ENCODE measurements at places on chromosomes 5 and 9. TPM values are rescaled to one million over a fixed set of nuclear protein-coding genes. Genes with fewer than 3 reads are reported as not detected.

DNA sequence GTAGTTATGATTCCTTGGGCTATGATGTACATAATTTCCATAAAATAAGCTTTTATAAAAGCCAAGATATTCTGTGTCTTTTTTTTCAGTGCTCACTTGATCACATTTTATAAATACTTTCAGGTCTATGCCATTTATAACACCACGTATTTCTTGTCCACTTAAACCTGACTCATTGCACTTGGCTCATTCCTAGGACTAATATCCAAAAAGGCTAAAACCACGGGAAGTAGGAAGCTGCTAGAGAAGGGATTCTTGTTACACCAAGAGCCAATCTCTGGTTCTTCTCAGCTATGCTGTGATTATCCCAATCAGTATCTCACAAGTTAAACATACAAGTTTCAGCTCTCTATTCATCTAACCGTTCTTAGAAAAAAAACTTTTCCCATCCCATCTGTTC lies 80.4 kb upstream of the CDH6 start:
- DNase-seq = no peak

- no peak for DNase-seq
These were observed 122.3 kb downstream of the SEMA5A start for GRCh38 chr5:9423571-9423970.

- no peak for DNase-seq
These were observed 44.7 kb upstream of the MYOT start for GRCh38 chr5:137822984-137823383.

DNA sequence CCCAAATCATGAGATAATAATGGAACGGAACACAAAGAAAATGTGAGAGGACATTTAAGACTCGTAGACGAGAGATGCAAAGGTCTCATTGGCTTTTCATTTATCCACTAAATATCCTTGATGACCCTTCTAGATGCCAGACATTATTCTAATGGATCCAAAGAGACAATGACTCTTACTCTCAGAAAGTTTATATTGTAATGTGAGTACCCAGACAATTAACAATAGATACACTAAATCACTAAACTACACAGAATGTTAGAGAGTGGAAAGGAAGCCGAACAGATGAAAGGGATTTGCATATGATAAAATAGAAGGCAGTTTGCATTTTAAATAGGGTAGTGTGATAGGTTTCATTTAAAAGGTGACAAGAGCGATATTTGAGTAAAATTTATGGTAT lies 973.3 kb downstream of the TAF11L14 start:
- no peak for DNase-seq

DNA sequence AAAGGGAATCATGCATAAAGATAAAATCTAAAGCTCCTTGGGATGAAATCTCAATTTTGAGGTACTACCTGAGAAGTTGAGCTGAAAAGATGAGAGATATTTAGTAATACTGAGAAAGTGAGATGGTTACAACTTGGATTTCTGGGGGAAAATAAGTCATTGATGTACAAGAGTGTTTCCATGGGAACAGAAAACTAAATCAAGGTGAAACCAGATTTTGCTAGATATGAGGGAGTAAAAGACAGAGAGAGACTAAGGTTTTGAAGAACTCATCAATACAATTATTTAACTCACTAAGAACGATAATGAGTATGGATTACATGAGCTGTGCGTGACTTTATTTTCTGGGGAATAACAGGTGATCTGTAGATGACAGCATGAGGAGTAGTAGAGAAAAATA lies 10.2 kb upstream of the ST8SIA4 start:
- no peak for DNase-seq

DNA sequence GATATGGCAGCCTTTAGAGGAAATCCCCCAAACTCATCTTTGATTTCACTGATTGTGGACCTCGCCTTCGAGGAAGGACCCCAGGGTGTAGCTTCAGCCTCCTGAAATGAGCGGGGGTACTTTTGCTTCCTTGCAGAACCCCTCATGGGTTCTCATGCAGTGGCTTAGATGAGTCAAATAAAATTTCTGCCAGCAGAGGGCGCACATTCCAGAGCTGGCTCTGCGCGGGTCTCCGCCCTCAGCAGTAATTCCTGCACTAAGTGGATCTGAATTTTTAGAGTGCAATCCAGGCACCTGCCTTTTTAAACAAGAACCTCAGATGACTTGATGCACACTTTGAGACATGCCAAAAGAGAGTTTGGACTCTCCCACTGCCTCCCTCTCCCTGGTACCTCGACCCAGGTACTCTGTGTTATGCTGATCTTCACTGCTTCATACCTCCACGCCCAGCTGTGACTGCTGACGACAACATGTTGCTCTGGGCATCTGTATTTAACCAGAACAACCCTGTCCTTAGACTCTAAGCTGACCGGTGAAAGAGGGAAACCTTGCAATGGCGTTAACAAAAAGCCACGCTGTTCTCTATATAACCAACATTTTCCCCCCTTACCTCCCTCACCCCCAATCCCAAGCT lies 7.3 kb downstream of the EGFLAM start:
- DNase-seq = peak; percentile 34

DNA sequence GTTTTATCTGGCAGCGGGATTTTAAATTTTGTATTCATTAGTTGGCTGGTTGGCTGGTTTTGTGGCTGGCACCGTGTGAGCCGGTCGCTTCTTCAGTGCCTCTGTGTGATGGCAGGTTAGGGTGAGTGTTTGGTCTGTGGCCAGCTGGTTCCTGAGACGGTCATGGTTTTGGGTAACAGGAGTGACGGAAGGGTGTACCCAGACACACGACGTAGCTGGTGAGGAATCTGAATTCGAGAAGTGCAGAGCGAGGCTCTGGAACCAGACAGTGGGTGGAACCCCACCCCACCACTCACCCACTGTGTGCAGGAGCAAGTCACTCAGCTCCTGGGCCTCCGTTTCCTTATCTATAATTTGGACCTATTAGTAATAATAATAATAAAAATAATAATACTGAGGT lies 2.7 kb downstream of the BTNL9 start:
- no peak for DNase-seq

DNA sequence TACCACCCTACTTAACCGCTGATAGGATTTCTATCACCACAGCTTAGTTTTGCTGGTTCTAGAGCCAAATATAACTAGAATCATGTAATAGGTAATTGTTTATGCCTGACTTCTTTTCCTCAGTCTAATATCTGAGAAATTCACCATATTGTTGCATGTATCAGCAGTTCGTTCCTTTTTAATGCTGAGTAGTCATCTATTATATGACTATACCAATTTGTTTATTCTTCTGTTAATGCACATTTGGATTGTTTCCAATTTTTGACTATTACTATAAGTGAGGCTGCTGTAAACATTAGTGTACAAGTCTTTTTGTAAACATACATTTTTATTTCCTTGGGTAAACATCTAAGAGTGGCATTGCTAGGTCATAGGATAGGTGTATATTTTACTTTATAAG lies 25.9 kb downstream of the CSNK1G3 start:
- no peak for DNase-seq

DNA sequence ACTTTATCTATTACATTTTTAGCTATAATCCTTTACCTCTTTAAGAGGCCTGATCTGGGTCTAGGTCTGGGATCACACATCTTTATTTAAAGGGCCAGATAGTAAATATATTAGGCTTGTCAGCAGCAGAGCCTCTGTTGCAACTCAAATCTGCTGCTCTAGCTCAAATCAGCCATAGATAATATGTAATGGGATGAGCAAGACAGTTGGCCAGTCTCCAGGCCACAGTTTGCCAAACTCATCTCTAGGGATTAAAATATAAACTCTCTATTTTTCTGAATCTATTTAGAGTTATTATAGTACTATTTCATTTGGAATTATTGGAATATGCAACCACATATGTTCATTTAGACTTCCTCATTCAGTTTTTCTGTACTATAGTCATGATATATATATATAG lies 115.9 kb upstream of the MINAR2 start:
- DNase-seq = no peak

DNA sequence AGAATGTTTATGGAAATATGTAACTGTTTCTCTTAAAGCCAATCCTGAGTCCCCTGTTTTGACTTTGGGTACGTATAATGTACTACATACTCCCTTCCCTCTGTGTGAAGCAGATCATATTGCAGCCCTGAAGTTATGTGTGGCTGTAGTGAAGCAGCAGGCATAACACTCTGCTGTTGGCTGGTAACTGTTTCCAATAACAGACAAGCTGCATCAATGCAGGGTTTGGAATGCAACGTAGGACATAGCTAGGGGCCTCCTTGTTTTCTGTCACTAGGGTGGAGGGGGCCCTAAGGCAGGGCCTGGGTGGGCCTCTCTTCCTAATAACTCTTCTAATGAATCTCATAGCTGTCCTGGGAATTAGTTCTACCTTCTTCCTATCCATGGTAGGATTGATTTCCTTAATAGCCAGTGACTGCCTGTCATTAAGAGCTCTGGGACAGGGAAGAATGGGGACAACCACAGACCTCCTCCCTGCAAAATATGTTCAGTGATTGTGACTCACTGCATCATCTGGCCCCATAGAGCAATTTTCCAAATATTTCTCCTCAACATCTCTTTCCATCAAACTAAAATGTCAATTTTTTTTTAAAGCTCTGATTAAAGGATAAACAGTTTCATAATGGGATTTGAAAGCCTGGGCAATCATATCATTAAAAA lies 129.6 kb upstream of the HMHB1 start:
- DNase-seq = no peak

DNA sequence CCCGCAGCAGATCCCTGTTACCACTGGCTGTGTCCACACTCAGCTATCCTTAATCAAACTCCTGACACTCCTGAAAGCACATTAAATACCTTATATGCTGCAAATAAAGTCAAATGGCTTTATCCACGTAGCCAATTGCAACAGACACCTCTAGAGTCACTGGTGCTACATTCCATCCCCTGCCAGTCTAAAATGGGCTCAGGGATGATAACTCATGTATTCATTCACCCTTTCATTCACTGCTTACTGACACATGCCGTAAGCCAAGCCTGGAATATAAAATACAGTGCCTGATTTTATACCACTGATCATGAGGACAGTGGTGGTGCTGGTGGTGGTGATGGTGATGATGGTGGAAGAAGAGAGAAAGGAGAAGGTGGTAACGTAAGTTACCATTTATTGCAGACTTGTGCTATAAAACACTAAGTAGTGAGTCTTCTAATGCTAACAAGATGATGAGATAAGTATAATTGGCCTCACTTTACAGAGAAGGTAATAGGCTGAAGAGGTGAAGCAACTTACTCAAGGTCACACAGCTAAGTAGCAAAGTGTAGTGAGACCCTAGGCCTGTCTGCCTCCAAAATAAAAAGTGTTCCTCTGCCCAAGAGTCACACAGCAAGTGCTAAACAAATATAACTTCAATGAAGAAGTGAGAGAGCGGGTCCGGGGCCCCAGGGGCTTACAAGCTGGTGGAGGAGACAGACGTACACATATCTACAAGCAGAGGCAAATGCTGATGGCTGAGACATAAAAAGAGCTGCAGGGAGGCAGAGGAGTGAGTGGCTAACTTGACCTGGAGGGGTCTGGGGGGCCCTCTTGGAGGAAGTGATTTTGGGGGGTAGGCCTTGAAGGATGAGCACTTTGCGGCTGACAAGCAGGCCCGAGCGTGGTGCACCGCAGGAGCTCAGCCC lies 1.2 kb downstream of the TTLL11 start:
- no peak for DNase-seq

GRCh38 chr9:104322596-104322995 lies 181.5 kb upstream of the OR13F1 start:
- DNase-seq = no peak

DNA sequence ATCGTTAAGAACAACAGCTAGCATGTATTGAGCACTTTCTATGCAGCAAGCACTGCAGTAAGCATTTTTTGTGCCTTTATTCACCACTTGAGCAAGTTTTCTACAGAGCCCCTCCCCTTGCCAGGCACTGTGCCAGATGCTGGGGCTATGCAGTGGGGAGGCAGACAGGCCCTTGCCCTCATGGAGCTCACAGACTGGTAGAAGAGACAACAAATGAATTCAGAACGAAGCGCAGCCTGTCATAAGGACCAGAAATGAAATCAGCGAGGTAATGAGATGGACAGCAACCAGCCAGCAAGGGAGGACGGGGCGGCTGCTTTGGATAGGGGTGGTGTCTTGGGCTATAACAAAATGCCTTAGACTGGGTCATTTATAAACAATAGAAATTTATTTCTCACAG lies 68.8 kb downstream of the C9orf50 start:
- DNase-seq = no peak

GRCh38 chr5:131959906-131960305 lies 14.4 kb upstream of the MEIKIN start:
- DNase-seq = no peak

DNA sequence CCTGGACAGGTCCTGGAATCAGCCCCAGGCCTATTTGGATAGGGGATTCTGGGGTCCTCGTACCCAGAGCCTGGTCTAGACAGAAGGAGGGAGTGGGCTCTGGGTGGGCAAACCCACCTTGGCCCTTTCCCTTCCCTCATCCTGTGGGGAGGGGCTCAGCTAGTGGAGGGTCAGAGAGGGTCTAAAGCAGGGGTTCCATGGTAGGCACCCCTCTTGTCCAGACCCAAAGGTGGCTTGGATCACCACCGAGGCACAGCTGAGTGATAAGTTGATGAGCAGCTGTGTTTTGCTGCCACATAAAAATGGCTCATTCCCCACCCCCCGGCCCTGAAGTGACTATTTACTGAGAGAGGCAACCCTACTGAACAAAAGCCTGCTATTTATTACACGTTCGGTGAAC lies 53.8 kb upstream of the KCNMB1 start:
- no peak for DNase-seq

- DNase-seq = no peak
These were observed 327.6 kb downstream of the ACTL7B start for GRCh38 chr9:108528231-108528630.

DNA sequence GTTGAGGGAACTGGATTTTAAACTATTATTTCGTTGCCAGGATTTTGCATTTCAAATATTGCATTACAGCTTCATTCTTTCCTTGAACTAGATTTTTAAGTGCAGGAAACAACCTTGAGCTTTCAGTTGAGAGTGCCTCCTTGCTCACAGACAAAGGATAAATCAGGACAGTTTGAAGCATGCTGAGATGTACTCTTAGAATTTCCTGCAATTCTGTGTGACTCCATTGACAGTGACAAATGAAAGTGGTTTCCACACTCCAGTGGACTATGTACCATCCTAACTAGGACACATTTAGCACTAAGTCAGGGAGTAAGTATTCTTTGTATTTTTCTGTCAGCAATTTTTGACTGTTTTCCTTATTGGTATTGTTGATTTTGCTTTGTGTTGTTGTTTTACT lies 100.0 kb upstream of the PLCXD3 start:
- no peak for DNase-seq

GRCh38 chr5:156402387-156402921 lies 75.5 kb downstream of the SGCD start:
- DNase-seq = no peak

INSL6 gene
- total RNA-seq = not detected

AGXT2 gene
- not detected for total RNA-seq

AIF1L gene
- total RNA-seq = 2.4 TPM

GPRIN1 gene
- 4.5 TPM for total RNA-seq

CTXN3 gene
- not detected for total RNA-seq

UIMC1 gene
- 30.6 TPM for total RNA-seq

CYLC2 gene
- not detected for total RNA-seq

Measured in dermis microvascular lymphatic vessel endothelial cell (primary cell).